ENCODE measurements at places on chromosomes 11 and 22.

GRCh38 chr22:46292173-46292572 lies 4.5 kb upstream of the GTSE1 start:
- no peak for DNase-seq

- DNase-seq, result no peak
Observed at GRCh38 chr11:80872116-80872728, 1431.4 kb upstream of the TENM4 start.

GRCh38 chr11:76861490-76861953 lies 804 bp downstream of the ACER3 start:
- no peak for DNase-seq

- DNase-seq, result no peak
Observed at GRCh38 chr22:45657701-45658100, 13.9 kb upstream of the ATXN10 start.

- no peak for DNase-seq
Observed at GRCh38 chr11:110184456-110184855, 91.3 kb downstream of the ZC3H12C start.

GRCh38 chr22:29882716-29883044 lies 294 bp upstream of the MTMR3 start:
- DNase-seq, result no peak

DNA sequence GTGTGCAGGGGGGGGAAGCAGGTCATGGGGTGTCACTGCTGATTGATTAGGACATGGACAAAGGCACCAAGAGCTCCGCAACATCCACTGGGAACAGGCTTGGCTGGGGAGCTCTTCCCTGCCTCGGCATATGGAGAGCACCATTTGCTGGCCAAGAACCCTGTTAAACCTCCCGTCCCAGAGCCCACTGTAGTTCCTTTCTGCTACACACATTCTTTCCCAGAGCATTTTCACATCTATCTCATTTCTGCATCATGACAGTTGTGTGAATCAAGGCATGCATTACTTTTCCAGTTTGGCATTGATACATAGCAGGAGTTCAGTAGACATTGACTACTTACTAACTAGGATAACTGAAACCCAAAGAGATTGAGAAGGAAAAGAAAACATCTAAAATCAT lies 333.4 kb upstream of the B3GAT1 start:
- no peak for DNase-seq

DNA sequence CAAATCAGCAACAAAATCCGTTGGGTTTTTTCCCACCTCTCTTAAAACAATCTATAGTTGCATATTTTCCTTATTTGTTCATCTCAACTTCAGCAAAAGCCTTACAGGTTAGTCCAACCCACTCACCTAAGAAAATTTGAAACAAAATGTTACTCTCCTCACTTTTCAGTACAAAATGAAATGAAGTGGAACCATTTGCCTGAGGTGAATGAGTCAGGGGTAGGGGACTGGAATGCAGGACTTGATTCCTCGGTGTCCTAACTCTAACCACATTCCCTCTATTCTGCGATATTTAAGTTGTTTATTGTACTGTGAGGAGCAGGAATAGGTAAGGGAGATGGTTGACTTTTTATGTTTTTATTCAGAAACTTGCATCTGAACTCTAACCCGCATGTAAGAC lies 16.4 kb downstream of the ATP5MG start:
- no peak for DNase-seq

DNA sequence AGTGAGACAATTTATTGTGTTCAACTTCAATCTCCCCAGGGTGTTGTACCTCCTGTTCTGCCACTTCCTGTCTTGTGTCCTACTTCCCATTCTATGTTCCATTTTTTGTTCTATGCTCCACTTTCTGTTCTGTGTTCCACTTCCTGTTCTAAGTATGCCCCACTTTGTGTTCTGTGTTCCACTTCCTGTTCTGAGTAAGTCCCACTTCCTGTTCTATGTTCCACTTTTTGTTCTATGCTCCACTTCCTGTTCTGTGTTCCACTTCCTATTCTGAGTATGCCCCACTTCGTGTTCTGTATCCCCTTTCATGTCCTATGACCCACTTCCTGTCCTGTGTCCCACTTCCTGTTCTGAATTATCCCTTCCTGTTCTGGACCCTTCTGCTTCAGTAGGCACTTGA lies 732.7 kb downstream of the TBC1D22A start:
- no peak for DNase-seq

Measured in NCI-H2081 treated with DMSO at 0.1 percent for 48 hours (cell line).